ENCODE measurements at places on chromosomes 6 and 20.

DNA sequence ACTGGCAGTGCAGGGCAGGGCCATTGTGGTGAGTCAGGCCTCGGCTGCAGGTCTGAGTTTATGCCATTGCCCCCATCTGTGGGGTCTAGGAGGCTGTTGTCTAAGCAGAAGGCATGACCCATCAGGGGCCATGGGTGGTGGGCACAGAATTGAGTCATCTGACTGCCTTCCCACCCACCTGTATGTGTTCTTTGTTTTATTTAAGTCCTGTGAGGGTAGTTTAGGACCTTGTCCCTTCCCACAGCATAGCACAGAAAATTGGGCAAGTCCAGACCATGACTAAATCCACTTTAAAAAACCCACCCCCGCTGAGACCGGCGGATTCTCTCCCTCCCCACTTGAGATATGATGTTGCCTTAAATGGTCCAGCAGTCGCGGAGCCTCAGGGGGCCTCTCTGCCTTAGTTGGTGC lies 40.3 kb downstream of the ERMARD start:
- DNase-seq, result no peak

DNA sequence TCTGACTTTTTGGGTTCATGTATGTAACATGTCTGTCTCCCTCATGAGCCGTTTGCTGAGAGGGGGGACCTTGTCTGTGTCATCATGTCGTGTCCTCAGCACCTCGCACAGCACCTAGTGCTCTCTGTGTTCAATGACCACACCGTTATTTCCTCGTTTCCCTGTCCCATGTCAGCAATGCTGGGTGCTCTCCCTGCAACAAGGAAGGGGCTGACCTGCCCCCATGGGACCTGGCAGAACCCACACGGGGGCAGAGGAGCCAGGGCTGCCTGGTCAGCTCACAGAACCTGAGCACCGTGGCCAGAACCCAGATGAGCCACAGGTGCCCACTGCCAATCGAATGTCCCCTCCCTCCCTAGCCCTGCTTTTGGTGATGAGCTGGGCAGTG lies 7.3 kb downstream of the ADA start:
- no peak for DNase-seq

- DNase-seq, result no peak
These were observed 99.2 kb downstream of the ZMYND8 start for GRCh38 chr20:47257256-47257655.

GRCh38 chr6:83883240-83883639 lies 23.8 kb downstream of the CYB5R4 start:
- DNase-seq, result no peak

GRCh38 chr6:34705241-34705640 lies 8.7 kb upstream of the ILRUN start:
- DNase-seq, result no peak

DNA sequence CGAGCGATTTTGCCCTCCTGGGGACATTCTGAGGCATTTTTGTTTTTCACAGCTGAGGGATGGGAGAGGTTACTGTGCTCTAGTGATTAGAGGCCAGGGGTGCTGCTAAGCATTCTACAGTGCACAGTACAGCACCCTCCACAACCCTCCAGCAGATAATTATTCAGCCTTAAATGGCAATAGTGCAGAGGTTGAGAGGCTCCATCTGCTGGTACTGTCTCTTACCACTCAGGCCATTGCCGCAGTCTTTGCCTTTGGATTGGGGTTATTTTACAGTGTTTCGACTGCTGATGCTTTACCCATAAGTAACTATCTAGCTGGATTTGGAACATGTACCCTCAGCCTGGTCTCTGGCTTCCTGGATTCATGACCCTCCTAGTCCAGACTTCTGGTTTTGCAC lies 705.3 kb downstream of the KIF16B start:
- no peak for DNase-seq

- DNase-seq, result no peak
These were observed 548.2 kb downstream of the KIF16B start for GRCh38 chr20:16025084-16025483.

DNA sequence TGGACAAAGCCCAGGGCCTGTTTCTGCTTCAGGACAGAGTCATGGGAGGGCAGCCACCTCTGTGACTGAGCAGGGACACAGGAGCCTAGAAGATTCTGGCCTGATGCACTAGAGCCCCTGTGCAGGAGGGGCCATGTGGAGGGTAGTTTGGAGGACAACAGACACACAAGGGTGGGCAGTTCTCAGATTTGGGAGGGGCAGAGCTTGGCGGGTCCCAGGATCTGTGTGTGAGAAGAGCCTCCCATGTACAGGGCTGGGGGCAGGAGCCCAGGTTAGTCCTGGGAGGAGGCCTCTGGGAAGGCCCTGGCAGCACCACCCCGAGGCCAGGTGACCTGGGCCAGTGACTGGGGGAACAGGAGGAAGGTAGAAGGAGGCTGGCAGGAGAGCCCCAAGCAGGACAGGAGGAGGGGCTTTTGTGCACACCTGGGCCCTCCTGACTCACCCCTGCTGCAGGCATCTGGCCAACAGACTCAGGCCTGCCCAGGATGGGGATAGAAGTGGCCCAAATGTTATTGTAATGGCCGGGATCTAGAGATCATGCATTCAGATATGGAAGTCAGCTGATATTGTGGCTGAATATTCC lies 1.4 kb upstream of the ULBP3 start:
- no peak for DNase-seq

GRCh38 chr6:18262702-18263417 lies 1.5 kb downstream of the DEK start:
- DNase-seq, result peak; percentile 30

GRCh38 chr6:11804135-11804534 lies 25.5 kb upstream of the ADTRP start:
- DNase-seq, result no peak

DNA sequence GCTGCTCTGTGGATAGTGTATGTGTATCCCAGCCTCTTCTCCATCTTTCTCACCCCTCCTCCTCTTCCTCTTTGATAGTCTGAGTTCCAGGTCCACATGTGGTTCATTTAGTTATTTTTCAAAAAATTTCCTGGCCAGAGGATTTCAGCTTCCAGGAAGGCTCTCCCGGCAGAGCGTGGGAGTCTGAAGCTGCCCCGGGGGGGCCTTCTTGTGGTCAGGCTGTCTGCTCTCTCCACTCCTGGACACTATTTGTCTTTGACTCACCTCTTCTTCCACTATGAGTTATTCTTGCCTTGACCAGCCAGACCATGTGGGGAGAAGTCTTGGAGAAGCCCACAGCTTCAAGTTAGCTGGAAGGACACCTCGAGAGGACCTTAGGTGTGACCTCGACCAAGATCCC lies 258.8 kb downstream of the CDC5L start:
- no peak for DNase-seq

DNA sequence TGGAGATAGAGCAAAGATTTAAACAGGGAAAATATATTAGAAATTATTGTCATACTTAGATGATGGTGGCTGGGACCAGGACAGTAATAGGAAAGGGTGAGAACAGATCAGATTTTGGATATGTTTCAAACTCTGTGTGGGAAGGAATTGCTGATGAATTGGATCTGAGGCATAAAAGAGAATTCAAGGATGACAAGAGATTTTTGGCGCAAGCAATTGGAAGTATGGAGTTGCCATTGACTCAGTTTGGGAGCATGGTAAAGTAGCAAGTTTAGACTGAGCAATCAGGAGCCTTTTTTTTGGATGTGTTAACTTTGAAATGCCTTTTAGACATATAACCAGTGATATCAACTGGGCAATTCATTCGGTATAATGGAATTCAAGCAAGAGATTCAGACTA lies 14.4 kb downstream of the TAB2 start:
- no peak for DNase-seq

- no peak for DNase-seq
These were observed 15.6 kb upstream of the HMGN3 start for GRCh38 chr6:79250107-79250514.

- DNase-seq, result no peak
These were observed 110.1 kb downstream of the BMP2 start for GRCh38 chr20:6877633-6878032.

DNA sequence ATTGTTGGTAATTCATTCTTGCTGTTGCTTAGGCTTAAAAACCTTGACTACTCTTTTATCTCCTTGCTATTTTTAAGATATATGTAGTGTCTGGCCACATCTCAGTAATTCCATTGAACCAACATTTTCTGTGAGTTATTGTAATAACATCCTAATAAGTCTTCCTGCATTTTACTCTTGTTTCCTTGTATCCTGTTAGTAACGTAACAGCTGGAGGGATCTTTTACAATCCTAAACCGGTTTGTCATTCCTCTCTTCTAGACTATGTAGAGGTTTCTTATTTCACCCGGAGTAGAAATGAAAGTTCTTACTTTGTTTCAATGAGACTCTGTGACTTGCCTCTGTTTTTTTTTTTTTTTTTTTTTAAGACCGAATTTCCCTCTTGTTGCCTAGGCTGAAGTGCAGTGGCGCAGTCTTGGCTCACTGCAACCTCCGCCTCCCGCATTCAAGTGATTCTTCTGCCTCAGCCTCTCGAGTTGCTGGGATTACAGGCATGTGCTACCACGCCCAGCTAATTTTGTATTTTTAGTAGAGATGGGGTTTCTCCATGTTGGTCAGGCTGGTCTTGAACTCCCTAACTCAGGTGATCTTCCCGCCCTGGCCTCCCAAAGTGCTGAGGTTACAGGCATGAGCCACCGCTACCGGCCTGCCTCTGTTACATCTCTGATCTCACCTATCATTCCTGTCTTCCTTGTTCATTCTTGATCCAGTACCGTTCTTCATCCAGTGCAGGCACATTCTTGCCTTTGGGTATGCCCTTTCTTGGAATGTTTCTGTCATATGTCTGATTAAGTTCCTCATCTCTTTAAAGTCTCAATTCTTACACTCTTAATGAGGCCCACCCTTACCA lies 44.7 kb downstream of the NCOA3 start:
- no peak for DNase-seq

All from G401 (cell line).